ENCODE measurements at places on chromosomes 6 and 20. TPM values are rescaled to one million over a fixed set of nuclear protein-coding genes. Genes with fewer than 3 reads are reported as not detected.

TAF11 gene
- polyA plus RNA-seq = 55.3 TPM

ASIP gene
- not detected for polyA plus RNA-seq

SEL1L2 gene
- not detected for polyA plus RNA-seq

SYNDIG1 gene
- 8.2 TPM for polyA plus RNA-seq

IL20RA gene
- 3.1 TPM for polyA plus RNA-seq

CBFA2T2 gene
- polyA plus RNA-seq = 26.8 TPM

OTOR gene
- 0.14 TPM for polyA plus RNA-seq

BNIP5 gene
- 0.11 TPM for polyA plus RNA-seq

PKIB gene
- polyA plus RNA-seq = 2.3 TPM

NKAPL gene
- polyA plus RNA-seq = 2.5 TPM

SGK2 gene
- polyA plus RNA-seq = 79.5 TPM

KIF25 gene
- 0.30 TPM for polyA plus RNA-seq

GRCh38 chr6:115634887-115635286 lies 425.8 kb downstream of the FRK start:
- no peak for DNase-seq

DNA sequence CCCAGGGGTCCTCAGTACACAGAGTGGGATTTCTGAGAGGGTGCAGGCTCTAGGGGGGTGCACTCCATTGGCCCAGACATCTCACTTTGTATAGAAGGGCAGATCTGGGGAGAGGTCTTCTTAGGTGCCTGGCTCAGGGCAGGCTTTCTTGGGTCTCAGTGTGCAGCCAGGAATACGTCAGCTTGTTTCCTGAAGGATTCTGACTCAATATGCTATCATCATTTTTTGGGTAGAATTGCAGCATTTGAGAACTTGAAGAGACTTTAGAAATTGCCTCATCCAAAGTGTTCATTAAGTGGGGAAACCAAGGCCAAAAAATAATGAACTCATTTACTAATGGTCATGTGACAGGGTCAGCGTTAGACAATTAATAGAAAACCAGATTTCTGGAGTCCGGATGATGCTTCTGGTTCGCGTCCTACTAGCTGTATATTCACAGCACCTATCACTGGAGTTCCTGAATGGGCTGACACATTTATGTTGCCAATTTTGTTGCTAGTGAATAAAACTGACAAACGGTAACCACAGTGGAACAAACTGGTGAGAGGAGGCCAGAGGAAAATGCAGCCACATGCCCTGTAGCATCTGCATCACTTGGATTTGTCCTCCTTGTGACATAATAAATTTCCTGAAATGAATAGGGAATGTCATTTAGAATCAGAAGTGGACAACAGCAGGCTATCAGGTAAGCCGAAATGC lies 238.9 kb downstream of the TBC1D7 start:
- DNase-seq = no peak

DNA sequence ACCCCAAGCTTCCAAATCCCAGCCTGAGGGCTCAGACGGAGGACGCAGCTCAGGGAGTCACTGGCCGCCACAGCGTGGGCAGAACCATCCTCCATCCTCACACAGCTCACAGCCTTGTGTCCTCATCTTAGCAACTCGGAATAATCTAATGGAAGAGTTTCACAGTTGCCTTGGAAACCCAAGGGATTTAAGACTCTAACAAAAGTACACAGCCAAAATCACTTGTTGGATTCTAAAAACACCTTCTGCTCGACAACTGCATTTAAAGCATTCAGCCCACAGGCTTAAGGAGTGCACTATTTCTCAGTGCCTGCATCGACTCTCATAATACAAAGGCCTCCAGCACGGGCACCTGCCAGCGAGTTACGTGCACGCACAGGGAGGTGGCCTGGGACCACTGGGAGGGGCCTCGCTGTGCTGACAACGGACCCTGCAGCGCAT lies 45.4 kb downstream of the ZBTB46 start:
- DNase-seq = no peak

GRCh38 chr6:170296423-170296745 lies 5.5 kb upstream of the DLL1 start:
- no peak for DNase-seq

DNA sequence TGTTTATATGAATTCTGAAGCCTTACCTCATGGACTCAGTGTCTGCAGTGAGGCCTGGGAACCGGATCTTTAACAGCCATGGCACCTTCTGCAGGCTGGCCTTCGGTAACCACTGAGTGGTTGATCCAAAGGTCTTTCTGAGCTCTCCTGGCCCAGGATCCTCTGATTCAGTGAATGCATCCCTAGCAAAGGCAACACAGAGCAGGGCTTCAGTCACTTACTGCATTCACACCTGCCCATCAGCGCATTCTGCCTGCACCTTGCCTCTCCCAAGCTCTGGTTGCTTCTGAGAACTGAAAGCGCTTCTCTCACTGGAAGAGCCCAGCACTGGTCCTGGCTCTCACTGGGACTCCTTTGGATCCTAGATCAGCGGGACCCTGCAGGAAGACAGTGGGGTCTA lies 8.4 kb upstream of the CST9 start:
- DNase-seq = no peak

DNA sequence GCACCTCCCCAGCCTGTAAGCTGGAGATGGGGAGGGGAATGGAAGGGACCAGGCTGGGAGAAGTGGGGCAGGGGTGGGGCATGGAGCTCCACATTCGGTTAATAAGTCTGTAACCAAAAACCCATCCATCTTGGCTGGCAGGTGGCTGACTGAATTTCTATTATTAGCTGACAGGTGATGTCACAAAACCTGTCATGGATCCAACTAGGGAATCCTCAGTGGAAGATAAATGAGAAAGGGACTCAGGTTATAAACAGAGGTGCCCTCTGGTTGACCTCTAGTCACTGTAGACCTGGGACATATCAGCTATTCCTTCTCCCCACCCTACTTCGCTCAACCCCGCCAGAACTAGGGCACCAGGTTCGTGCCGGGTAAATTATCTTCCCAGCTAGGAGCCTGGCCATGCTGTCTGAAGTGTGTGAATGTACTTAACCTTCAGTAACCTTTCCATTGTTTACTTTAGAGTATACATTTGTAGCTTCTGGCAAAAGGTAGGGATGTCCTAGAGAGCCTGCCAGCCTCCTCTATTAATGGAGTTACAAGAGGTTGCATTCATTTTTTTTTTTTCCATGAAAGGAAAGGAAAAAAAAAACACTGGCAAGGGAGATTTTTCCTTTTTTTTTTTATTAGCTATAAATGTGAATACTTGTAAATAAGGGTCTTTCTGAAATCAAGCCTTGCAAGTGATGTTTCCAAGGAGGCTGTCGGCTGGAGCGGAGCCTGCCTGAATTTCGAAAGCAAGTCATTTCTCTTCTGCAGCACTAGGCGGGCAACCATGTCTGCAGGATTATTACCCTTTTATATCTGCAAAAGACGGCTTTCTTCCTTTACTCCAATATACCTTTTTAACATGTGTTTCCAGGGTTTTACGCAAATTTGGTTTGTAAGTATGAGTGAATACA lies 135.9 kb downstream of the TMEM242 start:
- peak; percentile 18 for DNase-seq

DNA sequence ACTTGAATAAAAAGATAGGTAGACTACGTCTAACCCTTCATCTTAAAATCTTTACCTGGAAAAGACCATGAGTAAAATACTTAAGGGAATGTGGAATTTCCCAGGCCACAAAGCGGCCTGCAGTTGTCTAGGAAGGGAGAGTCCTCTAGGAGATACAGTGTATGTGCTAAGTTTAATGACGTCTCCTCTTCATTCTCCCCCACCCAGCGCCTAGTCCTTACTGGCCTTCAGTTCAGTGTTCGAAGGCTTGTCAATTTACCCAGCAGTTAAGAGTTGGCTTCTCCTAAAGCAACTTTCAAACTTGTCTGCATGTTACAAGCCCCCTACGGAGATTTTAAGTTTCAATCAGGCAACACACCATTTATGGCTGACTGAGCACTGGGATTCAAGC lies 35.2 kb downstream of the HFE start:
- no peak for DNase-seq

- DNase-seq = no peak
Measured at GRCh38 chr6:127880429-127880828, 20.4 kb downstream of the THEMIS start.

- DNase-seq = no peak
Measured at GRCh38 chr6:163793011-163793983, 378.8 kb downstream of the QKI start.

- no peak for DNase-seq
Measured at GRCh38 chr6:36247693-36248092, 22.2 kb upstream of the PNPLA1 start.

DNA sequence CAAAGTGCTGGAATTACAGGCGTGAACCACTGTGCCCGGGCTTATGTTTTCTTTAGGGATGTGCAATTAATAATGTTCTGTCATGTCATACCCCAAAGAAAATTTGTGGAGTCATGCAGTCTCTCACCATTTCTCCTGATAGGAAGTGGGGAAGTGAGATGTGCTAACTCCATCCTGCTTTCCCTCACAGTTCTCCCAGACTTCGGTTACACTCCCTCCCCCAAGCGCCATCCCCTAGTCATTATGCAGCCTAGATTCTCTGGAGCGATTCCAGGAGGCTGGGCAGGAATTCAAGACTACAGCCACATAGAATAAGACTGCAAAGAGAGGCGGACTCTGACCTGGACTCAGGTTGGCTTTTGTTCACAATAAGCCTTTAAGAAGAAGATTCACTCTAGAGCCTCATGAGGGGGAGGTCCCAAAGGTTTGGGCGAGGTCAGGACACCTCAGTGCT lies 271.4 kb downstream of the ALDH8A1 start:
- peak; percentile 54 for DNase-seq

DNA sequence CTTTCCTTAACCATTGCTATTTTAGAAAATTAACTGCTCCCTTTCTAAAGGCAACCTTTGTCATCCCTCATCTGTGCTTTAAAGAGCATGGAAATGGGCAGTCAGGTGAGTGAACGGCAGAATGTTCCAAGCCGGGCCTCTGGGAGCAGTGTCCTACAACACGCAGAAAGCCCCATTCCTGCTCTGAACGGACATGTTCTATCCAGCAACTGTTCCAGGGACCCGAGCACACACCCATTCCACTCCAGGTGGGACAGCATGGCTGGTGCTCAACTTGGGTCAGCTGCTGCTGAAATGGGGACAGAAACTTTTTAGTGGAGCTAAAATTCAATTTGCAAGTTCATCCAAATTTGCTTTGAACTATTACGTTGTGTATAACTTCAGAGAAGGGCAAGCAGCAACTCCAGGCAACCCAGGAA lies 26.7 kb downstream of the DIDO1 start:
- DNase-seq = no peak

DNA sequence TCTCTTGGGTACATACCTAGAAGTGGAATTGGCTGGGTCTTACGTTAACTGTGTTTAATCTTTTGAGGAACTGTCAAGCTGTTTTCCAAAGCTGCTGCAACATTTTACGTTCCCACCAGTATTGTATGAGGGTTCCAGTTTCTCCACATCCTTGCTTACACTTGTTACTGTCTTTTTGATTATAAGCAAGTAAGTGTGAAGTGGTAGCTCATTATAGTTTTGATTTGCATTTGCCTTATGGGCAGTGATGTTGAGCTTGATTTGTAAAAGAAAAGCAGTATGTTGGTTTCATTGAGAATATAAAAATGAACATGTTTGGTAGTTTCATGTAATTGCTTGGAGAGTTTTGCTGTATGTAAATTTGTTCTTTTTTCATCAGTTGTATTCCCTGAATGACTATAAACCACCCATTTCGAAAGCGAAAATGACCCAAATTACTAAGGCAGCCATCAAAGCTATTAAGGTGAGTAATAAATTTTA lies 40.4 kb downstream of the SCAF8 start:
- no peak for DNase-seq

- DNase-seq = no peak
Measured at GRCh38 chr6:34608321-34609091, 52.4 kb upstream of the SPDEF start.

- DNase-seq = no peak
Measured at GRCh38 chr6:41286544-41287346, at the start of gene TREM1. Gene TREM1, minus strand, starts transcription at chr6:41286682. Its CDS starts 27 bp downstream, at chr6:41286655.

- DNase-seq = no peak
Measured at GRCh38 chr20:21511850-21512633, 1.8 kb downstream of the NKX2-2 start.

- DNase-seq = no peak
Measured at GRCh38 chr6:43192911-43193310, 10.9 kb downstream of the CUL9 start.

- no peak for DNase-seq
Measured at GRCh38 chr6:36216559-36216958, 20.0 kb downstream of the BRPF3 start.

GRCh38 chr6:75524322-75524972 lies 30.8 kb upstream of the FILIP1 start:
- DNase-seq = peak; percentile 45

- no peak for DNase-seq
Measured at GRCh38 chr6:380234-381218, 11.0 kb upstream of the IRF4 start.

DNA sequence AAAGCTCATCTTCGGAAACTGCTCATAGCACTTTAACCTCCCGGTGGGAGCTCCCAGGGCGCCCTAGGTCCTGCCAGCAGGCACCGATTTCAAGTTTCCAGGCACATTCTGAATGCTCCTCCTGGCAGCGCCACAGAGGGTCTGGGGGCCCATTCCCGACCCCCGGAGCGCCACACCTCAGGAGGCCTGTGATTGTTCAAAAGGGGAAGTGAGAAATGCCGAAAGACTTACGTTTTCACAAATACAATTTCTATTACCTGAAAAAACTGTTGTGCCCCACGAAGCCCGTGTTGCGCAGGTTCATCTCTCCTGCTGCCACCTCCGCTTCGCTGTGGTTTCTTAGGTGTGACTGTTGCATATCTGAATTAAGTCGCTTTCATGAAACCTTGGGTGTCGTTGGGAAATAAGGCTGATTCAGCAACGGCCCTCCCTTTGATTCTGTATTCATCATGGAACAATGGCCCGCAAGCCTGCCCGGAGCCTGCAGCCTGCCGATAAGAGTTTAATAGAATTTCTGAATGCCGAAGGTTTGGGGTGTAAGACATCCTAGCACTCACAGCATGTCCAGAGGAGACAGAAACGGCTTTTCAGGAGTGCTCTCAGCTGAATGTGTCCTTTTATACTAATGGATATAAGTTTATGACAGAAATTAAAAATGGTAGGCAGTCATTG lies 1.9 kb upstream of the MYT1 start:
- no peak for DNase-seq

DNA sequence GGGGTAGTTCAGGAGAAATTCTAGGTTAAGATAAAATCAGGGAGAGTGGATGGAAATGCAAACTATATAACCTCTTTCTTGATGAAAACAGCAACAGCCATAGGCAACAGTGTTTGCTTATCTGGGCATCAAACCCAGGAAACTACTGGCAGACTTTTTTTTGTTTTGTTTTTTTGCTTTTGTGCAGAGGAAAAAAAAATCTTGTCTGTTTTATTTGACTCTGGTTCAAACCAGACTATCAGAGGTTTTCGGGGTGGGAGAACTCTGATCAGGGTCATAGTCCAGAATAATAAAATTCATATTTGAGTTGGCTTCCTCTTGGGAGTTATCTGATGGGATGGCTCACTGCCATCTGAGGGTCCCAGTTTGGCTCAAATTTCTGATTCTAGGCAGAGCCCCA lies 88.8 kb upstream of the ZNFX1 start:
- DNase-seq = no peak

- DNase-seq = no peak
Measured at GRCh38 chr6:113076116-113076515, 729.0 kb downstream of the RFPL4B start.
